ENCODE measurements at places on chromosomes 1 and 21.

GRCh38 chr1:63969441-63969901, 195.7 kb downstream of the ROR1 start:
- DNase-seq = peak; percentile 87

DNA sequence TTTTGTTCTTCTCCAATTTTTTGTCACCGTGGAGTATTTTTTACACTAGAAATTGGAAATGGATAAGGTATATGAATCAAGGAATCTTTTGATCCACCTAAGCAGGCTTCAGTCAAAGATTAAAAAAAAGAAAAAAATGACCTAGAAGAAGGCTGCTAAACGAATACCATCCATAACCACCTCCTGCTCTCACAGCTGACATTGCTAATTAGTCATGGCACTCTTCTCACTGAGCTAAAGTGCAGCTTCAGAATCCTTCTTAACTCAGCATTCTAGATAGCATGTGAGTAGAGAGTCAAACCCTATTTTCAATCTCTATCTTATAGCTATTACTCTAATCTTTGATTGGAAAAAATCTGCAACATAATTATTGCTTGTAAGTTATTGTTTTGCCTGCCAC, 40.2 kb upstream of the ST6GALNAC5 start:
- no peak for DNase-seq

DNA sequence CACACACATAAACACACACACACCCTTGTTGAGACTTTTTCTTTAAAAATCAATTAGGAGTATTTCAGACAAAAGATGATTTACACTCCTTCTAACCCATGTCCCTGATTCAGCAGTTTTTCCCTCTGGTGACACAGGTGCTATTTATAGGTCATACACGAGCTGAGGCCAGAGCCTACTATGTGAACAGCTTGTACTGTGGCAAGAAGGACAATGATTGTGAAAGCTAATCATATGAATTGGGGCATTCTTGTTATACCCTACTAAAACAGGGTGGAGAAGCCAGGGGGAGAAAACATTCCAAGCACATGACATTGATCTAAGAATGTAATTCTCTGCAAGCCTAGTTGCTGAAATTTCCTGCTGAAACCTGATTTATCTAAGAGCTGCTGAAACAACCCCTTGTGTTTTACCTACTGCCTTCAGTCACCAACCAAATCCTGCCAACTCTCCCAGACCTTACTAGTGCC, 60.3 kb downstream of the XCL1 start:
- no peak for DNase-seq

DNA sequence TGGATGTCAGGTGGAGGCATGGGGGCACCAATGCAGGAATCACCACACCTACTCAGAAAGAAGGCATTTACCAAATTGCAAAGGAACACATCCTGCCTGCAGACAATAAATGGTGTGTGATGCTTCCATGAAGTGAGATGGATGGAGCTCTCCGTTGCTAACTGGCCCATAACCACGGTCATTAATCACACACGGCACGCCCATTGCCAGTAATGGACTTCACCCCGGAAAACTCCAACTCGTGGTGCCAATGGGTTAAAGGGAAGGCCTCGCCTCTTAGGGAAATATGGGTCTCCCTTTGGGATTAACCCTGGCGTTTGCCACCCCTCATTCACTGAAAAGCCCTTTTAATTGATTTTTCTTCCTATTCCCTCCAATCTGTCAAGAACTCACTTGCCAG, 443.1 kb upstream of the DAB1 start:
- peak; percentile 11 for DNase-seq

DNA sequence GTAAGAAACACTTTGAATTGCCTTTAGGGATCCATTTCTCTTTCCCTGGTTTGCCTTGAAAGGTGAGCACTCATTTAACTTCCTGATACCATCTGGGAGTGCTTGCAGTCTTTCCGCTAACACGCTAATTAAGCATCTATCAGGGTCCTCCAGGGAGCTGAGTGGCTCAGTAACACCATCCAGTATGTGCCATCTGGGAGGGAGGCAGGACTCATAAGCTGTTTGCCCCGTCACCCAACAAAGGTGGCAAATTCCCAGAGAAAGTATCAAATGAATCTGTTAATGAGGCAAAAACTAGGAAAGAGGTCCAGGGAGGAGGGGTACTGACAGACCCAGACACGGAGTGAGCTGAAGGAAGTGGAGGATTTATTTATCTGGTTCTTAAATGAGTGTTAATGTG, 430.9 kb downstream of the HLX start:
- DNase-seq = no peak

DNA sequence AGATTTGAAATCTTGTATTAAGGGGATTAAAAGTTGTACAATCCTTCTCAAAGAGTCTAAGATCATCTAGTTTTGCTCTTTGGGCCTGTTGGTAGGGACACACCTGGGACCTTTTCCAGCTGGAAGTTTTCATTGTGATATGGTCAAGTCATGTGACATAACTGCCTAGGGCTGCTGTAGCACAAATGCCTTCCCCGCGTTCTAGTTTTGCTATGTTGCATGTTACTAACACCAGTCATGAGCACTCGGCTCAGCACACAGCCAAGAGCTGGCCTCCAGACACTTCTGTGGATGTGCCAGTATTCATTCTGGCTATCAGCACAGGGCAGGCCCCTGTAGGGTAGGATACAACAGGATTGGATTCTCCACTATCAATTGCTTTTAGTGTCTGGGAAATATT, 14.6 kb upstream of the FLG2 start:
- no peak for DNase-seq

GRCh38 chr1:204295671-204296070, 64.1 kb downstream of the PLEKHA6 start:
- DNase-seq = no peak

- DNase-seq = no peak
Measured at GRCh38 chr21:46515109-46515508, 56.4 kb downstream of the DIP2A start.

- DNase-seq = no peak
Measured at GRCh38 chr1:225451840-225452515, 24.1 kb upstream of the LBR start.

GRCh38 chr1:228540161-228540917, 53.2 kb downstream of the RNF187 start:
- no peak for DNase-seq

DNA sequence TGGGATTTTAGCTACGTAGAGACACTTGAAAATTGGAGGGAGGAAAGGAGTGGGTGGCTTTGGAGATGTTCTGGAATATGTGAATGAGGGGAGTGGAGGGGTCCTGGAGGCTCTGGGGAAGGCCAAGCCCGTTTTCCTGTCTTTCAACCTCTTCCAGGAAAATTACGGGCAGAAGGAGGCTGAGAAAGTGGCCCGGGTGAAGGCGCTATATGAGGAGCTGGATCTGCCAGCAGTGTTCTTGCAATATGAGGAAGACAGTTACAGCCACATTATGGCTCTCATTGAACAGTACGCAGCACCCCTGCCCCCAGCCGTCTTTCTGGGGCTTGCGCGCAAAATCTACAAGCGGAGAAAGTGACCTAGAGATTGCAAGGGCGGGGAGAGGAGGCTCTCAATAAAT, 442 bp upstream of the RUSC1 start:
- DNase-seq = no peak

- no peak for DNase-seq
Measured at GRCh38 chr1:202189918-202190715, 3.5 kb upstream of the LGR6 start.

DNA sequence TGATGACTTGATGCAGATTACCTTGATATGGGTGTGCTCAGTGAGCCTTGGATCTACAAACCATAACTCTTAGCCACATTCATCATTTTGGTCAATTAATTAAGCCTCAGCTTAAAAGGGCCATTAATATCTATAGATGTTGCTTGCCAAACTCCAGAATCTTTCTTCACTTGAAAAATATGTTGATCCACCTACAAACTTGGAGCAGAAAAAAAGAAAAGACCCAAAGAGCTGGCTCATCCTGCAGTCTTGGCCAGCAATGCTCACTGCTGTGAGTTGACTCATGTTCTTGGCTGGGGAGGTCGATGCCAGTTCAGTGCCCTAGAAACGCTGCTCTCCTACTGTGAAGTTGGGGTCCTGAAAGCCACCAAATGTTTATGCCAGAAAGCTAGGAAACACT, 75.4 kb downstream of the DPT start:
- DNase-seq = no peak

GRCh38 chr1:34974626-34975025, 10.5 kb downstream of the TMEM35B start:
- no peak for DNase-seq

DNA sequence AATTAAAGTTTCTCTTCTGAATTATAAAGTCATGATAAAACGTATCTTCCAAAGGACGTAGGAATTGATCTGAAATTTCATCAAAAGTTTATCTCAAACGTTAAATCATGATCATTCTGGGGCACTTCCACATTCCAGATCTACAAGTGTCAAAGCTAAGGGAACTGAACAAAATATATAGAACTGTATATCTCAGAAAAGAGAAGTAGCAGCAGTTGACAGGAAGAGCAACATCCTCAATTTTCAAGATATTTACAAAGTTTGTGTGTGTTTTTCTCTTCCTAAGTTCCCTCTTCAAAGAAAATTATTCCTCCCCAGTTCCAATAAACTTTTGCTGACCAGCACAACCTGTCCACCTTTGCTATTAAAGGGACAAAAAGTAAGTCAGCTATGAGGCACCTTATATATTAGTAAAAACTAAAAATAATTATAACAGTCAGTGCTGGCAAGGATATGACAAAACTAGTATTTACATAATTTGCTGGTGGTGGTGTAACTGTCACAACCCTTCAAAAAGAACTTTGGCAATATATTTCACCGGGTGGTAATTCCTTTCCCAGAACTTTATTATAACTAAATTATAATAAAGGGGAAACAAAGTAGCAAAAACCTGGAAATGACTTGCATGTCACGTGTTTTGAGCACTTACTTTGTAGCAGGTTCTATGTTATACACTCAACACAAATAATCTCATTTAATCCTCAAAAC, 38.5 kb upstream of the EYA3 start:
- no peak for DNase-seq

DNA sequence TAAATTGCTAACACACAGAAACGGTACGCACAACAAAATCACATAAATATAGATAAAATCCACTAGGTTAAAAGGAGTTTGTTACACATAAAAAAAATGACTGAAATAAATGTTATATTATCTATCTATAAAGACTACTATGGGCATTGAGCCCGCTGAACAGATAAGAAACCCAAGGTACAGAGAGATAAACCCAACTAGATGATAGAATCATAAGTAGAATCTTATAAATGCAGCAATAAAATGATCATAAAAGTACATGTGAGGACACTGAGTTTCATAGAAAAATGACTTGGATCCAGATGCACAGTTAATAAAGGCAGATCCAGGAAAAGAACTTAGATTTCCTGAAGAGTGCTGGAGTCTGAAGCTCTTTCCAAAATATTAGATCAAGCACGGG, 128.7 kb downstream of the RGS7 start:
- DNase-seq = no peak

- no peak for DNase-seq
Measured at GRCh38 chr1:233599542-233600073, 14.3 kb upstream of the KCNK1 start.

- DNase-seq = no peak
Measured at GRCh38 chr1:209876078-209876800, 48.5 kb downstream of the UTP25 start.

DNA sequence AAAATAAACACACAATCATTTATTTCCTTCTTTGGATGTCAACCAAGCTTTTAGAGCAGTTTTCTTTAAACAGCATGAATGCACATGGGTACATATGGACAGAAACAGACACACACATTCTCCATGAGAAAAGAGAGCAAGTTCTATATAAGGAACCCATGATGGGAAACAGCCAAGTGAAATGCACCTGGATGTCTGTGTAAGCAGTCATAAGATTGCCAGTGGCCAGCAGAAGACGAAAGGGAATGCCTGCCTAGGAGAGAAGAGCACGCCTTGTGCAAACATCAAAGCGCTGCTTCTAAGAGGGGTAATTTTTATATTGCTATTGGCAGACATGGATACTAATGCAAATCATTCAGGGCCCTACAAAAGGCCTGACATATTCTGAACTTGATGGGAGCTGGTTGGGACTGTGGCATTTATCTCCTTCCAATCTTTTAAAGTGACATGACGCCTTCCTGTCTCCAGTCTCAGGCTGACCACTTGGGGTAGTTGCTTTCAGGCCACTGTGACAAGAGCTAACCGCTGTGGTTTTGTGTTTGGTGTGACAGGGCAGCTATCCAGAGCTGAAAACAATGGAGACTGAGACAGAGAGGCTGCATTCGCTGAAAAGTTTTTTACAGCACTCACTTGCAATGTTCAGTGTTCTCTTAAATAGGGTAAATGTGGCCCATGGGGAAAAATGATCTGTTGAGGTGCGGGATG, 75.0 kb upstream of the DPT start:
- no peak for DNase-seq

GRCh38 chr21:37829447-37829846, 86.8 kb downstream of the KCNJ6 start:
- DNase-seq = peak; percentile 92

GRCh38 chr1:112876315-112876714, 79.7 kb downstream of the SLC16A1 start:
- no peak for DNase-seq

GRCh38 chr1:69846267-69846666, 278.5 kb downstream of the LRRC7 start:
- DNase-seq = no peak

- no peak for DNase-seq
Measured at GRCh38 chr1:203508463-203509073, 14.6 kb downstream of the OPTC start.

- DNase-seq = no peak
Measured at GRCh38 chr1:59625384-59625783, 189.4 kb upstream of the HOOK1 start.

GRCh38 chr1:159040893-159041724, 31.4 kb downstream of the IFI16 start:
- DNase-seq = no peak

DNA sequence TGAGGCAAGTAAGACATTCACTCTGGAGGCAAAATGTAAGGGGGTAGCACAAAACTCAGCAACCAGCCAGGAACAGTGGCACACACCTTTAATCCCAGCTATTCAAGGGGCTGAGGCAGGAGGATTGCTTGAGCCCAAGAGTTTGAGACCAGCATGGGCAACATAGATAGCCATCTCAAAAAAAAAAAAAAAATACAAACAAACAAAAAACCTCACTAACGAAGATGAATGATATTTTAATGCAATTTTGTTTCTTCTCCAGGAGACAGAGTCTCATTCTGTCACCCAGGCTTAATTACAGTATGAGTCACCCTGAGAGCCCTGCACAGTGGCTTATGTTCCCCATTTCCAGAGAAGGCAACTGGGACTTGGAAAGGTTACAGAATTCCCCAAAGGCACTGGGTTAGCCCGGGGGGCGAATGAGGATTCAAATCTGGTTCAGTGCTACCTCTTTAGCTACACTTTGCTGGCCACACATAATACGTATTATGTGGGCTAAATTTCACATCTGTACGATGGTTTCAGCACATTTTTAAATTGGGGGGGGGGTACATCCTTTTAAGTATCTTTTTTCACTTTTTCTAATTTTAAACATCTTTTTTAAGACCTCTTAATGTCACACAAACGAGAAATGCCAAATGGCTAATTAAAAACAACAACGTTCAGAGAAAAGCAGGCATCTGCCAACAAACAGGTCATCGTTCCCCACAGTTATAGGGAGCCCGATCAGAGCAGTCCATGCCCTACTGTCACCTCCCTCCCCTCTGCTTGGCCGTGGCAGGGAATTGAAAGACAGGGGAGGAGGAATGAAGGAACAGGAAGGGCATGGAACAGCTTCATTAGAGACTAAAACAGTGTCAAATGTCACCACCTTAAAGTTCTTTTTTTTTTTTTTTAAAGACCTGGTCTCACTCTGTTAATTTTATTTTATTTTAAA, 3.5 kb downstream of the CELA2A start:
- peak; percentile 50 for DNase-seq

GRCh38 chr21:36141513-36141925, 6.6 kb downstream of the CBR3 start:
- peak; percentile 99 for DNase-seq

Data from SW480 (cell line).